Cardiac muscle cell (in vitro differentiated cells and primary cell): ENCODE measurements at places on chromosomes 3 and 15. TPM values are rescaled to one million over a fixed set of nuclear protein-coding genes. Genes with fewer than 3 reads are reported as not detected.

ADAMTS9 gene
- total RNA-seq: 114 and 168 TPM in 2 replicates

ACP3 gene
- 26.8 and 35.6 TPM in 2 replicates for total RNA-seq

MAGI1 gene
- 56.4 and 87.0 TPM in 2 replicates for total RNA-seq

C3orf20 gene
- total RNA-seq: 0.21 and 0.92 TPM in 2 replicates

LRRC31 gene
- total RNA-seq: not detected in 2 replicates

DNA sequence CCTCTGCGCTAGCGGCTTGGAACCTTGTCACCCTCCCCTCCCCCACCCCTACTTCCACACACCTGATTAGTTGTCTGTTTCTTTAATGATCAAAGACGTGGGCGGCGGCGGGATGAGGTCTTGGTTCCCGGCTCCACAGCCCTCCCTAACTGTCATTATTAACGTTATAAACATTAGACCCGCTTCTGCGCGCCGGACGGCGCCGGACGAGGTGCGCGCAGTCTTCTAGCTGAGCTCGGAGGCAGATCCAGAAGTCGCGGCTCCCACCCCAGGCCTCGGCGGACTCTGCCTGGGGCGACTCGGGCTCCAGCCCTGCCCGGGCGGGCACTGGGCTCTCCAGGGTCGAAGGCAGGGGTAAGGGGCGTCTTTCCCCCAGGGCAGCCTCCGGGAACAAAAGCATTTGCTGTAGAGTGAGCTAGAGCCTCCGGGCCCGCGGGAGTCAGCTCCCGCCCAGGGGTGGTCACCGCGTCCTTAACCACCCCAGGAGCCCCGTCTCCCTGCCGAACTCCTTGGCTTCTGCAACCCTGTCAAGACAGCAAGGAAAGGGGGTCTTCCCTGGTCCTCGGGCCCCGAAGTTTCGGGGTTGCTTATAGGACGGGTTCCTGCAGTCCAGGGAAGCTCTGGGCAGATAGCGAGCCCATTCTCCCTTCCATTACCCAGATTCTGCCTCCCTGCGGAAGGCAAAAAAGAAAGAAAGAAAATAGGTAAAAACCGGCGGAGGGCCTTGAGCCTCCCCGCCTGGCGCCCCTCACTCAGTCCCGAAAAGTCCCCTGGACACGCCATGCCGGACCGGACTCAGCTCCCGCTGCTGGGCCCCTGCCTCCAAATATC is 2.2 kb upstream of the ISLR2 start:
- H3K27ac ChIP-seq: no peak overlapping the region
- peak overlapping the region; percentile 34 for H3K4me3 ChIP-seq
- no peaks in the 10 kb centered on the region for H3K36me3 ChIP-seq
- peaks cover 79% of the 10 kb centered on the region for H3K27me3 ChIP-seq

GRCh38 chr3:171354049-171354705 is 106.0 kb downstream of the TNIK start:
- no peaks in the 10 kb centered on the region for H3K36me3 ChIP-seq
- no peak overlapping the region for H3K4me3 ChIP-seq
- H3K27ac ChIP-seq: no peak overlapping the region
- no peak for DNase-seq
- no peaks in the 10 kb centered on the region for H3K27me3 ChIP-seq
- H3K4me1 ChIP-seq: peaks cover 5% of the 10 kb centered on the region

GRCh38 chr3:117625174-117625573 is 915.6 kb downstream of the TUSC7 start:
- no peak overlapping the region for H3K4me3 ChIP-seq
- DNase-seq: no peak
- H3K4me1 ChIP-seq: peaks cover 3% of the 10 kb centered on the region
- H3K36me3 ChIP-seq: no peaks in the 10 kb centered on the region
- H3K27ac ChIP-seq: no peak overlapping the region

DNA sequence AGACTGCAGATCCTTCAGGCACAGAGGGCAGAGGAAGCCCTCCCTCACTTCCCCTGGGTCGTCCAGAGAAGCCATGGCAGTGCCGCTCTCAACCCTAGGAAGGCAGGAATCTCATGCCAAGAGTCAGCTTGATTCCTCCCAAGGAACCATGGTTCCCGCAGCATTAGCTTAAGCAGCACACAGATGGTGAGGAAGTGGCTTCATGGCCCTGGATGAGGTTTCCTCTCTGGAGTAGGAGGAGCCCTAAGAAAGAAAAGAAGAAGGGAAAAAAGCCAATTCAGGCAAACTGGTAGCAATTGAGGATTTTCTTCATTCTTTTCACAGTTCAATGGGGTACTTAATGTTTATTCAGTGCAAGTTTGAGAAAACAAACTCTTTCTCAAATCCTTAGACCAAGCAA is 2.9 kb downstream of the RBSN start:
- H3K27me3 ChIP-seq: no peaks in the 10 kb centered on the region
- H3K4me1 ChIP-seq: no peaks in the 10 kb centered on the region
- peaks cover 25% of the 10 kb centered on the region for H3K36me3 ChIP-seq
- H3K27ac ChIP-seq: no peak overlapping the region
- no peak overlapping the region for H3K4me3 ChIP-seq

DNA sequence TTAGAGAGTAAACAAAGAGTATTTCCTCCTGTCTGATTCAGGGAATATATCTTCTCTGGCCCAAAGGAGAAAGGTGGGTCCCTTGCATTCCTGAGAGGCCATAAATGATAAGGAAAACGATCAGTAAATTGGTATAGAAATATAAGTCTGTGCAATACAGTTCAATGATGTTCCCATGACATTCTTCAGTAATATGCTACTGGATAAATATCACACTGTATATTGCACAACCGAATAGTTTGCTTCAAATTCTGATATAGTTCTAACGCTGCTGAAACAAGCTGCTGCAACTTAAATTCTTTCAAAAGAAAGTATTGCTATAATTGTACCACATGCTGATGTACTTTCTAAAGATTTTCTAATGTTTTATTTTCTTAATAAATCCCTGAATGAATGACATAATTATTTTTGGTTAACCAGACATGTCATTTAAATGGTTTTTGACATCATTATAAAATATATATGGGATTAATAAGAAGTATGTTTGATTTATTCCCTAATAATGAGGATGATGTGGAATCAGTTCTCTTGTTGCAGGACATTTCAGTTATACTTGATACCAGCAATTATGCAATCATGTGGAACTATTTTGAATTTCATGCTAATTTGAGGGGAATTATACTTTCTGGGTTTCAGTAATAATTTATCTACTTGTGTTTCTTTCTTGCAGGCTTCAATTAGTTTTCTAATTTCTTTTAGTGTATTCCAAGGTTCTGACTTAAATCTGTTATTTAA is 44.9 kb downstream of the FGF7 start:
- peak; percentile 59 for DNase-seq
- H3K4me3 ChIP-seq: no peak overlapping the region
- no peaks in the 10 kb centered on the region for H3K4me1 ChIP-seq
- H3K36me3 ChIP-seq: no peaks in the 10 kb centered on the region

DNA sequence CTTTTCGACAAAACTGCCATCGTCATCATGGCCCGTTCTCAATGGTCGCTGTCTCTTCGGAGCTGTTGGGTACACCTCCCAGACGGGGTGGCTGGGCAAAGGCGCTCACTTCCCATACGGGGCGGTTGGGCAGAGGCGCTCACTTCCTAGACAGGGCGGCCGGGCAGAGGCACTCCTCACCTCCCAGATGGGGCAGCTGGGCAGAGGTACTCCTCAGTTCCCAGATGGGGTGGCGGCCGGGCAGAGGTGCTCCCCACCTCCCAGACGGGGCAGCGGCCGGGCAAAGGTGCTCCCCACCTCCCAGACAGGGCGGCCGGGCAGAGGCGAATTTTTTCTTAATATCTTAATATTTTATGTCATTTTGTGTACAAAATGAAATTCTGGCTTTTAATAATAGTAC is 44.5 kb downstream of the PARP14 start:
- DNase-seq: no peak
- no peaks in the 10 kb centered on the region for H3K4me1 ChIP-seq
- no peak overlapping the region for H3K4me3 ChIP-seq
- no peak overlapping the region for H3K27ac ChIP-seq
- H3K27me3 ChIP-seq: no peaks in the 10 kb centered on the region
- no peaks in the 10 kb centered on the region for H3K36me3 ChIP-seq

DNA sequence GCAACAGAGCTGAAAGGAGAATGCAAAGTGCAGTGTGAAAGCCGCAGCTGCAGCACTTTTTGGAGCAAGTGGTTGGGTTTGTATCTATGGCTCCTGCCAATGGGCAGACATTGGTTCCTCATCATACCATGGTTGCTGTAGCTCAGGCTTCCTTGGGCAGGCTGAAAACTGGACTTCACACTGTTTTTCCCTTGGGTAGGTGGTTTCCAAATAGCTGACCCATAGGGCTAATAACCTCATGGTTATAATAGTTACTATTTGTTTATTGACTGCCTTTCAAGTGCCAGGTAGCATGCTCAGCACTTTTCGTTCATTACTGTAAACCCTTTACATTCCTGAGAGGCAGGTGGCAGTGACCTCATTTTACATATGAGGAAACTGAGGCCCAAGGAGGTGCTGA is 4.5 kb downstream of the CGNL1 start:
- no peak overlapping the region for H3K4me3 ChIP-seq
- no peaks in the 10 kb centered on the region for H3K27me3 ChIP-seq
- H3K4me1 ChIP-seq: peaks cover 59% of the 10 kb centered on the region
- peak overlapping the region; percentile 79 for H3K27ac ChIP-seq
- H3K36me3 ChIP-seq: no peaks in the 10 kb centered on the region

GRCh38 chr3:161107311-161107710 is 2.2 kb upstream of the B3GALNT1 start:
- no peak overlapping the region for H3K27ac ChIP-seq
- H3K27me3 ChIP-seq: peaks cover 19% of the 10 kb centered on the region
- H3K4me1 ChIP-seq: peaks cover under 1% of the 10 kb centered on the region
- no peaks in the 10 kb centered on the region for H3K36me3 ChIP-seq

DNA sequence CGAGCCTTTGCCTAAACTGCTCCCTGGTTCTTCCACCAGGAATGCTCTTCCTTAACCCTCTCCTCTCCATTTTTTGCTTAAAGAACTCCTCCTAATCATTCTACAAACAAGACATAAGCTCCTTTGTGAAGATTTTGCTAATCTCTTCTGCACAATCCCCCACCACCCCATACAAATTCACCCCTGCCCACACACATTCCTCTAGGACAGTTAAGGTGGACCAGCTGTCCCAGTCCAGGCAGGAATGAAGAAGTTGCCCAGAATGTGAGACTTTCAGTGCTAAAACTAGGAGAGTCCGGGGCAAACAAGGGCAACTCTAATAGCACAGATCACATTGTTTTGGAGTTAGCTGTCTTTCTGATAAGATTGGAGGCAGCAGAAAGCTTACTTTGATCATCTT is 13.9 kb upstream of the FAM174B start:
- H3K4me1 ChIP-seq: peaks cover 29% of the 10 kb centered on the region
- no peaks in the 10 kb centered on the region for H3K27me3 ChIP-seq
- no peak overlapping the region for H3K4me3 ChIP-seq
- peak; percentile 33 for DNase-seq
- H3K27ac ChIP-seq: no peak overlapping the region

DNA sequence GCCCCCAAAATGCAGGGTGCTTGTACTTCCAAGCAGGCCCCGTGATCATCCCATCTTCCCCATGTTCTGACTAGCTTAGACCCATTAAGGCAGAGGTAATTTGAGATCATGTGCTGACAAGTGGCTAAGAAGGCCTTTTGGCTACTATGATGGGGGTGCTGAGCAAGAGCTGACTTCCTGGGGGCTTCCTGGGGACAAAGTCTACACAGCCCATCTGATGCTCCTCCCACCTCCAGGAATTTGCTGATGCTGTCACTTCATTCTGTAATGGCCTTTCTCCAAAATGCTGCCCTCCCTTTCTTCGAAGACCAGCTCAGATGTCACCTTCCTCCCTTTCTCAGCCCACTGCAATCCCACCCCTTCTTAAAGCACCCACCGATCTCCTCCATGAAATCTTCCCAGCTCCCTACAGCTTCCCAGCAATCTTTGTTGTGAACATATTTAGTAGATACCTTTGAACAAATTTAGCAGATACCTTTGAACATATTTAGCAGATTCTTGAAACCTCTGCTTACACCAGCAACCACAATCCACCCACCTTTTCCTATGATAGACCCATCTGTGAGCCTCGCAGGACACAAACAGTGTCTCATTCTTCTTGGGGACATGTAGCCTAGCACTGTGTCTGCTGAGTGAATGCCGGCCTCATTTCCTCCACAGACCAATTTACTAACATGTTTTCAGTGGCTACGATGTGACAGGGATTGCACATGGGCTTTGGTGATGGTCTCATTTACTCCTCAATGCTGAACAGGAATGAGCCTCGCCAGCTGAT is 223.3 kb downstream of the EPHB1 start:
- H3K27me3 ChIP-seq: no peaks in the 10 kb centered on the region
- no peak overlapping the region for H3K27ac ChIP-seq
- H3K4me3 ChIP-seq: no peak overlapping the region
- no peaks in the 10 kb centered on the region for H3K4me1 ChIP-seq
- DNase-seq: no peak

DNA sequence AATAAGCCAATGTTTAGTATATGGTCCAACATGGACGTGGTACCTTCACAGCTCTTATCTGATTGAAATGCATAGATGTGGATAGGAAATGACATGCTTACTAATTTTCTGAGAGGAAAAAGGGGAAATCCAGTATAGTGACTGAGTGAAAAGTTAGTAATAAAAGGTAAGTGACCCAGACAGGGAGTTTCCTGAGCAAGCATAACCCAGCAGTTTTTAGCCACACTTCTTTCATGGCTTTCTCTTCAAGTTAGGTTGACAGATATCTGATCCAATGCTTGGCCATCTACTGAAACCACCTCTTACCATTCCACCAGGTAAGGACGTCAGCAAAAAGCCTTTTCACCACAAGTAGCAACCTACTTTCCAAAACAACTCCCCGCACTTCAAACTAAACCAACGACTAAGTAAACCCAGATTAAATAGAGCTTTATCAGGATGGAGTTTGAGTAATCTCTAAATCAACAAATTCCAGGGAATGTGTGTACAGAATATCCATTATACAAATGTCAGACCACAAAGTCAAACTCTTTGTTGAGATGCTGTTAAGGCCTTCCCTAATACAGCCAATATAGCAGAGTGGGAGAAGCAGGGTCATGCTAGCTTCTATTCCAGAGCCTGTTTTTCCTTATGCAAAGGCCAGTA is 329.7 kb downstream of the RORA start:
- H3K27ac ChIP-seq: no peak overlapping the region
- H3K36me3 ChIP-seq: no peaks in the 10 kb centered on the region
- peaks cover 12% of the 10 kb centered on the region for H3K4me1 ChIP-seq
- DNase-seq: no peak
- no peak overlapping the region for H3K4me3 ChIP-seq

- H3K27ac ChIP-seq: no peak overlapping the region
- H3K36me3 ChIP-seq: peaks cover 6% of the 10 kb centered on the region
- H3K4me1 ChIP-seq: no peaks in the 10 kb centered on the region
These were observed 24.9 kb downstream of the VPS13C start for GRCh38 chr15:62035256-62035924.
